ENCODE measurements at places on chromosomes 12 and 14.

DNA sequence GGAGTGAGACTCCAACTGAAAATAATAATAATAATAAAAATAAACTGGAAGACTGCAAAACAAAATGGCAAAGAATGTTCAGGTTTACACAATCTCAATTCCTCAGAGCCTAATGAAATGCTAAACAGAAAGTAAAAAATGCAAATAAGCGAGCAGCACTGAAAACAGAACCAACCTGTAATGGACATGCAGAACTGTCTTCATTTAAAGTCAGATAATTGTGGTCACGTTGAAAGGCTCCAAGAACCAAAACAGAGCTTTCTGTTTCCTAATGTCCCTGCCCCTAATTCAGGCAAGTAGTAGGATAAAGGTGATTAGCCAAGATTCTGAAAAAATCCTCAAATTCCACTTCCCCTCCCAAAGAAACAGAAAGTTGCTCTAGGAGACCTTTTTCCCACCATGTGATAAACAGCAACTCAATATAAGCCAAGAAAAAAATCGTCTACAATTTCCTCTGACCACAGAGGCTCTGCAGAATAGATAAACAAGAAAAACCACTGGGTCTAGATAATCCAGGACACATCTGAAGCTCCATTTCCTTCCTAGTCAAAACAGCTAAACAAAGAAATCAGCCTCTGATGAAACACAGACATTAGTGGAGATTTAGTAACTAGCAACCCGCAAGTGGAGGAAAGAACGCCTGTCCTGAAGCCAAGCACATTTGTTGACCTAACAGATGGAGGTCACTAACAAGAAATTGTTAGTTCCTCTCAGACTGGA lies 3.0 kb downstream of the MIS18BP1 start:
- peak; percentile 19 for DNase-seq

GRCh38 chr12:55626154-55626553 lies 10.5 kb upstream of the OR10P1 start:
- DNase-seq: no peak

GRCh38 chr14:60573943-60574495 lies 65.1 kb downstream of the SIX6 start:
- DNase-seq: peak; percentile 65

DNA sequence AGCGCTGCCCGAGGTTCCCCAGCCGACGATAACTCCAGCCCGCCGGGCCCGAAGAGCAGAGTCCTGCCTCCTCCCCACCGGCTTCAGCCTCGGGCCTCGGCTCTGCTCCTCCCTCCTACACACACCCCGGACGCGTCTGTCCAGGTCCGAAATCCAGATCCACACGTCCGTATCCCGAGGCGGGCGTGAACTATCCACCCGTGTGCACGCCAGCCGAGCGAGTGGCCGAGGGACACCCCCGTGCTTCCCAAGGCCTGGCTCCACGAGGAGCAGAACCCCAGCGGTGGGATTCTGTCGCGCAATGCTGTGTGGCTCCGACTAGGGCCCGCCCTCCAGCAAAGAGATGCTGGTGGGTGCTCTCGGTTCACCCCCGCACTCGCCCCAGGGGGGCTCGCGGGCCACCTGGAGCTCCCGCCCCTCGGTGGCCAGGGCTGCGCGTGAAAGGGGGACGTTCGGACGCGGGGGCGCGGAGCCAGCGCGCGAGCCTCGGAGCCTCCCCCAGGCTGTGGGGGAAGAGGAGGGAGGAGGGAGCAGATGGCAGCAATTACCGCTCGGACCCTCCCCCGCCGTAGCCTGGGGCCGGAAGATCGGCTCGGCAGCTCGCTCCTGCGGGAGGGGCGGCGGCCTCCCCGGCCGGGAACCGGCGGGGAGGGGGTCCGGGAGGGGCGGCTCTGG lies 18.9 kb upstream of the ANKRD33 start:
- peak; percentile 27 for DNase-seq

DNA sequence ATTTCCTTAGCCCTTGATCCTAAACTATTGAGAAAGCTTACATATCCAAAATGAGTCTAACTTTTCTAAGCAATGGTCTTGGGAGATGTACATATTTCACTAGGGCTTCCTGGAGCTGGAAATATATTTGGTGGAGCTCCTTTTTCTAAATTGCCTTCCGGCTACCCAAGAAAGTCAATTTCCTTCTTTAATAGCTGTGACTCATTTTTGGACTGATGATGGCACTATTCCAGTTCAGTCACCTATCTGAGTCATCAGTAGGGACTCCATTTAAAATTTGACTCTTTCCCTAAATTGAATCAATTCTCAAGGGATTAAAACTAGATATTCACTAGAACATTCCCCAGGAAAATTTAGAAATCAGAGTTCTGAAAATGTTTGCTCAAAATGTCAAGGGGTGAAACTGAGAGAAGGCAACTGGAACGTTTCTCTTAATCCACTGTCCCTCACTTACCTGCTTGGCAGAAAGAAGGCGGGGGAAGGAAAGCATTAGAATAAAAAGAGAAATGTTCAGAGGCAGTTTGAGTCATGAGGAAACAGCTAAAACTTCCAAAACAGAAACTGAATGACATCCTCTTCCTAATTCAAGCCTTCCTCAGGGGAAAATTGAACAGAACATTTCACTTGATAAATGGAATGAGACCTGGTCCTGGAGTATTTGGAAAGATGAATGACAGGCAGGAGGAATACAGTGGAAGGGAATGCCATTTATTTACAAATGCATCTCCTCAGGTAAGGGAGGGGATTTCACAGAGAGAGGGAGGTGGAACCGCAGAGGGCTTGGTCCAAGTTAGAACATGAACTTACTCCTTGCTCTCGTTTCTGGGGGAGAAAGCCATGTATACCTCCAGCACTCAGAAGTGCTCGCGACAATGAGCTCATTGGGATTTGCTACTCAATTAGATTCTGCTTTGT lies 91.2 kb downstream of the RGS6 start:
- DNase-seq: no peak

- peak; percentile 46 for DNase-seq
These were observed 16.1 kb downstream of the NTN4 start for GRCh38 chr12:95774311-95775045.

GRCh38 chr12:51904951-51905470 lies 2.3 kb upstream of the ACVRL1 start:
- peak; percentile 22 for DNase-seq

DNA sequence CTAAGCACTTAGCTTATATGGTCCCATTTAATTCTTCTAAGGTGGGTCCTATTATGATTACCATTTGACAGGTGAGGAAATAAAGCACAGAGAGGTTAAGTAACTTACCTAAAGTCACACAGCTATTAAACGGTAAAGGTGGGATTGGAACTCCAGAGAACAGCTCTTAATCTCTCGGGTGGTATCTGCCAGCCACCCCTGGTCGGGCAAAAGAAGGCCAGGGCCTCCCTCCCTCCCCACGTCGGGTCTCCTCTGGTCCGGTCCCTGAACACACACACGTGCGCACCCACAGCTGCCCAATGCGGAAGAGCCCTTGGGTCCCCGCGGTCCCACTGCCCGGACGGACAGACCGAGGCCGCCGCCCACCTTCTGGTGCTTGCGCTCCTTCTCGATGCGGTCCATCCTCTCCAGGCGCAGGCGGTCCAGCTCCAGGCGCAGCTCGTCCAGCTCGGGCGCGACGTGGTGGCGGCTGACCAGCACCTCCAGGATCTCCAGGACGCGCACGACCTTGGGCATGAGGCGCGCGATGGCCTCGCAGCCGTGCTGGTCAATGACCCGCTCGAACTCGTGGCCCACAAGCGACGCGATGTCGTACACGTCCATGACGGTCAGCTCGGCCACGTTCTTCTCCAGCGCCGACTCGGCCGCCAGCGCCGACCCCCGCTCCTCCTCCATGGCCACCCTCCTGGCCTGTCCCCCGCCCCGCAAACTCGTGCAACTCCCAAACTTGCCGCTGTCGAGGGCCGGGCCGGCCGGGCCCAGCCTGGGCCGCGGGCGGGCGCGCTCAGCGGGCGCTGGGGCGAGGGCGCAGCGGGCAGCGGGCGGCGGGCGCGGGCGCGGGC lies 490 bp downstream of the RILPL1 start:
- DNase-seq: peak; percentile 35

DNA sequence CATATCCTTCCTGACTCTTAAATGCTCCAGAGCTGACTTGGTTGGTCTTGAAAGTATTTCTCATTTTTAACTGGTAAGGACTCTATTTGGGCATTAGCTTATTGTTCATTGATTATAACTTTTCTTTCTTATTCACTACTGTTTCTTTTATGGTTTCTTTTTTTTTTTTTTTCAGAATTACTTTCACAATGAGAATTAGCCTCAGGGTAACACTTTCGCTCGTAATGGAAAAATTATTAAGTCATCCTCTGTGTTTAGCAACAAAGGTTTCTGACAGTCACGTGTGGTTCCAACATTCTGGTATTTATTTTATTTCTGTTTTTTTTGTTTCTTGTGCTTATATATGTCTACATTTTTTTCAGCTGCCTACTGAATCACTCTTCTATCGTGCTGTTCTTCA lies 80.0 kb downstream of the METTL25 start:
- DNase-seq: no peak

- DNase-seq: no peak
These were observed 379.1 kb downstream of the NELL2 start for GRCh38 chr12:44497044-44497443.

- DNase-seq: no peak
These were observed 32.4 kb downstream of the DHX37 start for GRCh38 chr12:124956571-124956970.

- no peak for DNase-seq
These were observed 17.1 kb downstream of the KIAA0586 start for GRCh38 chr14:58444627-58445026.
